ENCODE measurements at places on chromosomes 16 and 17. TPM values are rescaled to one million over a fixed set of nuclear protein-coding genes. Genes with fewer than 3 reads are reported as not detected.

DNA sequence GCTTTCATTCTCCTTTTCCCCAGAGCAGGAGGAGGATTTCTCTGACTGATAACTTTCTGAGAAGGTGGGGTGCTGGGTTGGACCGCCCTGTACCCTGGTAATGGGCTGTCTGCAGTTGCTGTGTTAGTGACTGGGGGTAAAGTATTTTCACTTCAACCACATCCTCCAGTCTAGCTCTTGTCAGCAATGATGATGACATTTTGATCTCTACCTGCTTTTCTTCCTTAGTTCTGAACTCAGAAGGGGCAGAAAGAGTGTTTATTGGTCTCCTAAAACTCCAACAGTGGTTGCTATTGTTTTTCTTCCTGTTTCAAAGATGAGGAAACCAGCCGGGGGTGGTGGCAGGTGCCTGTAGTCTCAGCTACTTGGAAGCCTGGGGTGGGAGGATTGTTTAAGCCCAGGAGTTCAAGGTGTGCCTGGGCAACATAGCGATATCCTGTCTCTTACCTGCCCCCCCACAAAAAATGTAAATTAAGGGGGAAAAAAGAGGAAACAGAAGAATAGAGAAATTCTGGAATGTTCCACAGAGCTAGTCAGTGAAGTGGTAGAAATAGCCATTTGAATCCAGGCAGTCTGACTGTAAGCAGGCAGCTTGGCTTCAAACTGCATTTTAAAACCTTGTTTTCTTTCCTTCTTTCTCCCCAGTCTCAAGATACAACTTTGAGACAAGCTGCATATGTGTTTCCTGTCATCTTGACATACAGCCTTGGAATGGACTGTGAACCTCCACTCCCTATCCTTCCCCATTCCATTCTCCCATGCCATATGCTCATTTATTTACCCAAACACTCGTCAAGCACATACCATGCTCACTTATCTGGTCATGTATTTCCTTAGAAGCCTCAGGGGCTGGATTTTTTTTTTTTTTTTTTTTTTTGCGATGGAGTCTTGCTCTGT, 3.3 kb upstream of the N4BP1 start:
- no peak for DNase-seq

- no peak for DNase-seq
These were observed 55.8 kb downstream of the ZFHX3 start for GRCh38 chr16:72992142-72992601.

DNA sequence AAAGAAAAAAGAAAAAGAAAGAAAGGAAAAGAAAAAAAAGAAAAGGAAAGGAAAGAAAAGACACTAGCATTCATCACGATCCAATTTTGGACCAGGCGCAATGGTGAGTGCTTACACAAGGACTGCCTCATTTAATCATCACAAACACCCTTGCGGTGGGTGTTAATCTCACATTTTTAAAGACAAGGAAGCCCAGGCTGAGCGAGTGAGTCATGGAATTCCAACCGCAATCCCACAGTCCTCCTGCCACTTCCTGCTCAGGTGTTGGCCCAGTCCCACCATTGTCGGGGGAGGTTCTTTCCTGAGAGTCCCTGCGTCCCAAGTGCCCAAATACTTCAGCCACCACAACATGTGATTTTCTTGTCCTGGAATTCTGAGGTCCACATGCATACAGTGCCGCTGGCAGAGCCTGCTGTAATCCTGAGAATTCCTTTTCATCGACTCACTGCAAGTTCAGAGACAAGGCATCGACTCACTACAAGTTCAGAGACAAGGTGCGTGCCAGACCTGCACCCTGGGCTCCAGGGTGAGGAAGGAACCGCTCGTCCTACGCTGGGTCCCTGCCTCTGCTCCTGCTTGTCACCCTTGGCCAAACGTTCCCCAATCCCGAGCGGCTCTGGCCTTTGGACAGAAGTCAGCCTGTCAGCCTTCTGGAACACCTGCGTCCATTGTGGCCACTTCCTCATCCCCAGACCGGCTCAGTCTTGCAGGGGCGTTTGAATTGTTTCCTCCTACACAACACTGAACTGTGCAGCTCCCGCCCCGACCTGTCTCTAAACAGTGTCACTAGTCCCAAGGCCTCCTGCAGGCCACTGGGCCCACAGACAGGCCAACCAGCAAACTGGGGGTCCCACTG, 5.8 kb downstream of the ZG16B start:
- peak; percentile 93 for DNase-seq

- DNase-seq, result no peak
These were observed 124.1 kb downstream of the PRKCA start for GRCh38 chr17:66426397-66427033.

DNA sequence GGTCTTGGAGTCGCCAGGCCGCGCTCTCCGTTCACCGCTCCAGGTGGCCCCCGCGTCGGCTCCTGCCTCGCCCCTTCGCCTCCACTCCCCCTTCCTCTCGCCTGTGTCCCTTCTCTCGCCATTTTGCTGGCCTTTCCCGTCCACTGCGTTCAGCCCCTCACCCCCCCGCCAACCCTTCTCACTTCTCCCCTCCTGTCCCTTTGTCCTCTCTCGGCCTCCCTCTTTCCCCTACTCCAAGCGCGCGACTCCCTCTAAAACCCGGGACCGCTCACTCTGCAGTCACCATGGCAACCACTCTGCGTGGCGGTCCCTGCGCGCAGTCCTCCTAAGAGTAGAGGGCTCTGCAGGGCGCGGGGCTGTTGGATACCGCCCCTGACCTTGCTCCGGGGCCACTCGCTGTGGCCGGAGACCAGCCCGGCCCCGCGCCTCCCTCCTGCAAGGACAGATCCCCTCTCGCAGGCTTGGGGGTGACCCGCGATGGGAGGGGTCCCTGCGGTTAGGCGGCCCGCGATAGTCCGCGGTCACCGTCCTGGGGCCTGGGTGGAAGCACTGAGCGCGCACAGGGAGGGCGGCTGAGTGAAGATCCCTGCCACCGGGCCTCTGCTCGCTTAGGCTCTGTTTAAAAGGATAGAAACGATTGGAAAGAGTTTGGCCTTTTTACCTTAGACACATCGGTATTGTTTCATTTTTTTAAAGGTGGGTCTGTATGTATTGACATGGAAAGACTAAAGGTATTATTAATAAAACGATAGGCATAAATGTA, 454 bp downstream of the CCDC40 start:
- DNase-seq, result no peak

- DNase-seq, result no peak
These were observed 2.0 kb downstream of the ZNF771 start for GRCh38 chr16:30409125-30410060.

- DNase-seq, result no peak
These were observed 3.2 kb downstream of the MED31 start for GRCh38 chr17:6648181-6648580.

DNA sequence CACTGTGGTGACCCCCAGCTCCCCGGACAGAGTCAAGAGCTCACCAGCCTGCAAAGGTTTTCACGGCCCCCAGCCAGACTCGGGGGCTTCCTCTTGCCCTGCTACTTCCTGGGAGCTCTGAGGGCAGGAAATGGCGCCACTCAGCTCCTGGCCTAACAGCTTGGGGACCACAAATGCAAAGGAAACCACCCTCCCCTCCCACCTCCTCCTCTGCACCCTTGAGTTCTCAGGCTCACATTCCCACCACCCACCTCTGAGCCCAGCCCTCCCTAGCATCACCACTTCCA, 375 bp upstream of the SPN start:
- DNase-seq, result no peak

GRCh38 chr16:47366228-47366627, 94.6 kb downstream of the ITFG1 start:
- no peak for DNase-seq

DNA sequence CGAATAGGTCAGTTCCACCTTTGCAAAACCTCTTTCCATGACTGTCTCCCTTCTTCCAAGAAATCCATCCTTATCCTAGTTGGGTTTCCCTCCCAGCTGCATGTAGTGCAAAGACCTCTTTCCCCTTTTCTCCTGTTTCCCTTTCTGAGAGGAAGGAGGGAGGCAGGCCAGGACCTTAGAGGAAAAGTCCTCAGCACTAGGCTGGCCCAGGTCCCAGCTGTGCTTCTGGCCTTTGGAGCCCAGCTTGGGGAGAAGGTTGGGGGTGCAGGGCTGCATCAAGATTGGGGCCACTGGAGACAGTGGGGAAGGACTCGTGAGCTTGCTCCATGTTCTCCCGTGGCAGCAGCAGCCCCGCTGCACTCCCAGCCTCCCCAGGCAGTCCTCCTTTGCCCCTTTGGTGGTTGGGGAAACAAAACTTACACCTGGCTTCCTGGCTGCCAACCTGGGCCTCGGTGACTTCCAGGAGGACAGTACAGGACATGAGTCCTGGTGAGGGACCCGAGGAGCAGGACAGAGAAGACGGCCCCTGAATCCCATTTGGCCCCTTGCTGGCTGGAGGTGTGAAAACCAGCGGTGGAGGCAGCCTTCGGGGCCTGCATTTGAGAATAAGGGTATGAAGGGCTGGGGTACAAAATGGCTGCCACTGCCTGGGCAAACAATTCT, 481 bp downstream of the HEXIM2 start:
- DNase-seq, result no peak

GRCh38 chr17:43026595-43026994, 1.6 kb downstream of the RND2 start:
- no peak for DNase-seq

DNA sequence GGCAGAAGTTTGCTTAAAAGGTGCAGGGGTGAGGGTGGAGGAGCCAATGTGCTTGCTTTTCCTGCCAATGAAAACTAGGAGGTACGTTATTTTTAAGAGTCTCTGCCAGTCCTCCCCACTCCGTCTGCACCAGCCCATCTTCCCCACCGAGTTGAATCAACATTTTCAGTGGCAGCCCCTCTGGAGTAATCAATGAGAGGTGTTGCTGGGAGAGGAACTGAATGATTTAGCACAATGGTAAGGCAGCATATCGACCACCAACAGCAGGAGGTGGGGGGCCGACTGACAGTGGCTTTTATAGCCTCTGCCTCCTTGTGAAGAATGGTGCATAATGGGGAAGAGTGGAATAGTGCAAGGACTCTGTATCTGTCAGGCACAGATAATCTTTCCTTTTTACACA, 1465.0 kb upstream of the GOT2 start:
- no peak for DNase-seq

DNA sequence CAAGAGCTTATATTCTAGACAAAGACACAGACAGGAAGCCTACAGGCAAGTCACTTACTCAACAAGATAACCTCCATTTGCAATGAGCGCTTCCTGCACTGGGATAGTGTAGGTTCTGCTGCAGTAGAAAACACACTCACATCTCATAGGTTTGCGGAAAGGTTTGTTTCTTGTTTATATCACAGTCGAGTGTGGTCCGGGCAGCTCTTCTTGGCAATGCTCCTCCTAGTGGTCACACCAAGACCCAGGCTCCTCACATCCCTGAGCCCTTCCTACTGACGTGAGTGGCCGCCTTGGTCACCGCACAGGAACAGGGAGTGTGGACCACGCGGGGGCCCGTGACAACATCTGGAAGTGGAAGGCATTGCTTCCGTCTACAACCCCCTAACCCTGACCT, 48.0 kb upstream of the RBFOX3 start:
- DNase-seq, result no peak

DNA sequence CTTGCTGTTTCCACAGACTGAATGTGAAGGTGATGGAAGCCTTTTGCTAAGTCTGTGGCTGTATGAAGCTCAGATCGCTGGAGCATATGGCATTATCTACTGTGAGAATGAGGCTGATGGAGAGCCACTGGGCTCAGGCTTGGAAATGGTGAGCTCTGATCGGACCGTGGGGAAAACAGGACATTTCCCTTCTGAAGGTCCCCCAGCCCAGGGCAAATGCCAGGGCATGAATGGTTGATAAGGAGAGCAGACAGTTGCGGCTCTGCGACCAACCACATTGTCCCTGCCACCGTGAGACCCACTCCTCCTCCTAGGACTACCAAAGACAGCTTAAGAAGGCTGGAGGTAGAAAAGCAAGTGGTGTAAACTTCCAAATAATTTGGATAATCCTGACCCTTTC, 4.7 kb upstream of the CUEDC1 start:
- no peak for DNase-seq

Gene CASKIN1
- 0.12 TPM for total RNA-seq

Gene COPZ2
- total RNA-seq, result 2.6 TPM

Gene NEUROD2
- not detected for total RNA-seq

Gene ABCC6
- 4.8 TPM for total RNA-seq

Gene APOBR
- not detected for total RNA-seq

Gene SLC52A1
- 1.3 TPM for total RNA-seq

Gene OR1F1
- 0.52 TPM for total RNA-seq

Gene ACAP1
- total RNA-seq, result 1.4 TPM

Gene DOC2A
- total RNA-seq, result 0.17 TPM

Data from epithelial cell of proximal tubule (primary cell).